NCI-H510A (cell line): ENCODE measurements at places on chromosomes 6 and 20.

DNA sequence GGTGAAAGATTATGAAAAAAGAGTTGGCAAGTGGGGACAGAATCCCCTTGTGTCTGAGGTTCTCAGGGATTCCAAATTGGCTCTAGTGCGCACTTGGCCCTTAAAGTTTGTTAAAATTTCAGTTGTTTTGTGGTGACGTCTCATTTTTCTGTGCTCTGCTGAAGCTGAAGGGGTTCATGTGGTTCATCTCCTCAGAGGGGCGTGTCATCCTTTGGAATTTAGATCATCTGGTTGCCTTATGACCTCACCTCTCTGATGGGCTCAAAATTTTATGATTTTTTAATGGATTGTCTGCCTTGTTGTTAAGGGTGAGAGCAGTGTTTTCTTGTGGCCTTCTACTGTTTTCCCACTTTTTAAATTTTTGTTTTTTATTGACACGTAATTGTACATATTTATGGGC lies 20.3 kb downstream of the CYB5R4 start:
- no peak for DNase-seq

GRCh38 chr6:56491606-56492328 lies 150.9 kb downstream of the DST start:
- DNase-seq, result no peak

GRCh38 chr6:303948-304558 lies 11.8 kb downstream of the DUSP22 start:
- DNase-seq, result no peak

DNA sequence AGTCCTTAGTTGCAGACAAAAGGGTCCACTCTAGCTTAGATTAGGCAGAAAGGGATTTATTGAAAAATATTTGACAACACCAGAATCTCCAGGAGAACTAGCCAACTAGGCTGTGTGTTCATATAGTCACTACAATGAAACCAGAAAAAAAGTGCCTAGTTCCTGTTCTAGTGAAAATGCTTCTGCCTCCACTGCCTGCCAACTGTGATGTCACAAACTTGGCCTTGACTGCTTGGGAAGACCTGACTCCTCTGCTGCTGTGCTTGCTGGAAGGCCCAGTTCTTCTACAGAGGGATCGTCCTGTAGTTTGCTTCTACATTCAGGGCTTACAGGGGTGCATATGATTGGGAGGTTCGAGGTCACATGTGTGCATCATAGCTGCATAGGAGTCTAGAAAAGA lies 40.3 kb upstream of the XRN2 start:
- no peak for DNase-seq

- DNase-seq, result no peak
These were observed 138.8 kb downstream of the KHDRBS2 start for GRCh38 chr6:62146954-62147853.

- no peak for DNase-seq
These were observed 36.2 kb upstream of the GCNT2 start for GRCh38 chr6:10484912-10485311.

- no peak for DNase-seq
These were observed 81.7 kb upstream of the CD83 start for GRCh38 chr6:14035874-14036273.
